B cell (primary cell): ENCODE measurements at places on chromosomes 4 and X.

GRCh38 chr4:140633124-140633523 lies 64.4 kb upstream of the UCP1 start:
- no peak for DNase-seq

DNA sequence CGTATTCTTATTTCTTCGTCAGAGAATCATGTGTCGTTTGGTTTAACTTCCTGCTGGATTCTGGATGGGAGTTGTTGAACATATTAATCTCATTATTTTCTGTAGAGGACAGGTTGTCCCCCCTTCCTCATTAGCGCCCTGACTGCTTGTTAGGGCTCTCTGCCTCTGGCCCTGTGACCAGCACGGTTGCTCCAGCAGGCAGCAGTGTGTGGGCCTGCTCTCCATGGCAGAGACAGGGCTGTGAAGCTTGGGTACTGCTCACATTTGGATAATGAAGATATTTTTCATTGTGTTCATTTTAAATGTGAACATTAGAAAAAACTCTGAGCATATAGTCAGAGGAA lies 102.7 kb downstream of the KLHL8 start:
- DNase-seq: no peak

- DNase-seq: no peak
These were observed 265.4 kb upstream of the CASK start for GRCh38 chrX:42188730-42189129.

DNA sequence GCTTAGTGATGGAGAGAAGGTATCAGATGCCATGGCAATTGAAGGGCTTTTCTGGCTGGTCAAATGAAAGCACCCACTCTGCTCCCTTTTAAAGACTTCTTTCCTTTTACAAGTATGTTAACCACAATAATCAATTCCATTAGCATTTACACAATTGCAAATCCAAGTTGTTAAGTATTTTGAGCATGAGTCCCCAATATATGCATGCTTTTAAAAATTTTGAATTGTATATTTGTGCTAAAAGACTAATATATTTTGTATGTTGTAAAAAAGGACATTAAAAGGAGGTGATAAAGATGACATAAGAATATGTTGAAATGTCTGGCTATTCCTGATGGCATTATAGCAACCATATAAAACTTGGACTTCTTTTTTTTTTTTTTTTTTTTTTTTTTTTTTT lies 639.9 kb upstream of the CPEB2 start:
- DNase-seq: no peak

DNA sequence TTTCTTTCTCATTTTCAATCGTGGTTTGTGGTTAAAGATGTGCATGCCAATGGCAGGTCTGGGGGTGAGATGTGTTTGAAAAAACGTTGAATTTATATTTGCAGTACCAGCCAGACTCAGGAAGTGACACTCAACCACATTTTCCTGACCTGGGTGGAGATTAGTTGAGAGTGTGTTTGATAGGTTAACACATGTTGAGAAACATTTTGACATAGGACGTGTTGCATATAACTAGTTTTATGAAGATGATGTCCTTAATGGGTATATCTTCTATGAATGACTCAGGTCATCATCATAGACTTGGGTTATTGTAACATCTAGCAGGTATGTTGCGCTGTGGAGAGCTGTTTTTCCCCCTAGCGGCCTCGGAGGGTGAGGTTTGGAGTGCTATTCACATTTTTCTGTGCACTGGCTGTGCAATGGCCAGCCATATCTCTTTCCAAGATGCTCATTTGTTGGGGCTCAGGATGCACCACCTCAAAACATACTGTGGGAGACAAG lies 21.7 kb upstream of the CD38 start:
- DNase-seq: peak; percentile 61

GRCh38 chr4:24266951-24267722 lies 317.2 kb downstream of the DHX15 start:
- no peak for DNase-seq

DNA sequence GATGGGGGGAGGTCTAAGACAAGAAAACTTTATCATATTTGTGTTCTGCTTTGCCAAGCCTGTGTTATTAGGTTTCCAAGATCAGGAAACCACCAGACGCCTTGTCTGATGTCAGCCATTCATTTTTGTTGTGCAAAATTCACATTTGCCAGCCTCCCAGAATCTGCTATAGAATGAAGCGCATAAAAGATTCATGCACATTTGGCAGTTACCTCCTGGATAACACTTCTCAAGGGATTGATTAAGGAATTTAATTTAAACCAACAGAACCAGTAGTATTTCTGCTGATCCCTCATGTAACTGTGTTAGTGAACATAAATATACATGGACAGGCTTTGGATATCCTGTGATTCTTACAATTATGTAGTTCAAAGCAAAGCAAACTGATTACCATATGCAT lies 187.9 kb downstream of the COMMD8 start:
- DNase-seq: no peak

DNA sequence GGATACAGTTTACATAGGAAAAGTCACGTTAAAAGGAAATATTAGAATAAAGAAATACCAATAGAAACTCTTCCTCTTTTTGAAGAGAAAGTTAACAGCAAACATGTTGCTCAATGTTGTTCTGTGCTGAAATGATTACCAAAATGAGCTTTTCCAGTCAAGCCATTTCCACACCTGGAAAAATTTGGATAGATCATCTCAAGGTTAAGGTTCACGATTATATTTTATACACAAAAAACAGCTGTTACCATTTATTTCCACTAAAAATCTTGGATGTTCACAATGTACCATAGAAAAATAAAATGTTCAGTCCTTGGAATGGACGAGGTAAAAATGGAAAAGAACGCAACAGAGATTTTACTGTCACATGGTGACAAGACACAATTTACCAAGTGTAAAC lies 218.7 kb downstream of the SCFD2 start:
- DNase-seq: no peak

DNA sequence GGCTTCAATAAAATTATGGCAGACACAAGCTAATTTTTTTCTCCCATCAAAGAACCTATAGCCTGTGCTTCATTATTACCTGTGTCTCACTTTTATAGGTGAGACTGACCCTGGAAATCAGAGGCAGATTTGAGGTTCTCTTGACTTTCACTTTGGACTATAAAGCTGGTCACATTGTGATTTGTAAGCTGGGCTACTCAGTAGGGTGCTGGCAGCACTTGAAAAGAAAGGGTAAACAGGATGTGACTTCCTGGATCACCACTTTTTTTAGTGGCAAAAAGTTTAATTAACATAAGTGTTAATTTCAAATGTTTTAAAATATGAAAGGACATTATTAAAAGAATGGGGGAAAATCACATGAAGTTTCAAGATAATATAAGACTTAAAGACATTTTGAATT lies 50.6 kb upstream of the GATB start:
- DNase-seq: no peak

DNA sequence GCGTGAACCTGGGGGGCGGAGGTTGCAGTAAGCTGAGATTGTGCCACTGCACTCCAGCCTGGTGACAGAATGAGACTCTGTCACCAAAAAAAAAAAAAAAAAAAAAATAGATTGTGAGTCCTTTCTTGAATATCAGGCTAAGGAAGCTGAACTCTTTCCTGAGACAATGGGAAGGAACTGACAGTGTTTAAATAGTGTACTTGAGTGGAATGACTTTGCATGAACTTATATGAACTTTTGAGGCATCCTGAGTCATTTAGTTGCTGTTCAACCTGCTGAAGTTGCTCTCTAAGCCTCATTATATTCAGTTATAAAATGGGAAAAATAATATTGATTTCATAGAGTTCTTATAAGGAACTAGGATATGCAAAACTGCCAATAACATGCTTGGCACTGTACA lies 79.3 kb upstream of the LIMCH1 start:
- DNase-seq: no peak

DNA sequence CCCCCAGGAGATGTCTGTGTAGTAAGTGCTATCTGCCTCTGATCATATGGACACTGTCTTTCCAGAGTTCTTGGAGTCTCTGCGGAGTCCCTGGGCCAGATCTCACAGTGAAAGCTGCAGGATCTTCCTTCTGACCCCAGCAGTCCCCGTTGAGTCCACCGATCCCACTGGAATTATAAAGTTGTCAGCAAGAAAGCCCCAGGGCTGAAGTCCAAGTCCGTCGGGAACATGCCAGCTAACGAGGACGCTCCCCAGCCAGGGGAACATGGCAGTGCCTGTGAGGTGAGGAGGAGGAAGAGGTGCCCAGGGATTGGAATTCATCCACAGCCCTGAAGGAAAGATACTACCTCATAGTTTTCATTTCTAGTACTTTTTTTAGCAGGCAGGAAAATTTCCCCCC lies 9.3 kb downstream of the ZNF81 start:
- no peak for DNase-seq

GRCh38 chr4:82201303-82201702 lies 172.5 kb downstream of the HNRNPD start:
- no peak for DNase-seq

- DNase-seq: no peak
These were observed 2.7 kb upstream of the ALAS2 start for GRCh38 chrX:55033429-55033828.

GRCh38 chr4:184814686-184815045 lies 11.1 kb downstream of the ACSL1 start:
- DNase-seq: no peak

- no peak for DNase-seq
These were observed 86.4 kb upstream of the UXT start for GRCh38 chrX:47745416-47745815.

- no peak for DNase-seq
These were observed 171.7 kb downstream of the ADAMTS3 start for GRCh38 chr4:72397314-72397713.

- DNase-seq: peak; percentile 27
These were observed 46.9 kb upstream of the SLC25A4 start for GRCh38 chr4:185096032-185096653.

- DNase-seq: no peak
These were observed 55.4 kb upstream of the TLR3 start for GRCh38 chr4:186013419-186014186.

- DNase-seq: no peak
These were observed 180.3 kb upstream of the KLHL4 start for GRCh38 chrX:87337267-87337666.

DNA sequence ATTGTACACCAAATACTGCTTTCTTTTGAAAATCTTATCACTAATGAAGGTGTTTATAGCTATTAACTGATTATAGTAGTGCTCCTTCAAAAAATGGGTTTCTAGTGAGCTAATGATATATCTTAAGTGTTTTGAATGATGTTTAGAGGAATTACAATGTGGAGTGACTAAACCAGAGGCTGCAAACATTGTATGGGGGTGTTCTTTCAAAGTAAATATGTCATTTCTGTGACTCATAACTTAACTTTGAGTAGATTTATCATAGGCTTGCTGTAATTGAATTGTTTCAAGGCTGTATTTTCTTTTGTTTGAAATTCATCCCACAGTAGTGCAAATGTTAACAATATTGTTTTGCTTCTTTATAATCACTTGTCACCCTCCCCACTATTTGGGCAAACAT lies 141.6 kb downstream of the IL1RAPL2 start:
- DNase-seq: no peak

GRCh38 chrX:123236859-123237258 lies 52.8 kb downstream of the GRIA3 start:
- DNase-seq: no peak

DNA sequence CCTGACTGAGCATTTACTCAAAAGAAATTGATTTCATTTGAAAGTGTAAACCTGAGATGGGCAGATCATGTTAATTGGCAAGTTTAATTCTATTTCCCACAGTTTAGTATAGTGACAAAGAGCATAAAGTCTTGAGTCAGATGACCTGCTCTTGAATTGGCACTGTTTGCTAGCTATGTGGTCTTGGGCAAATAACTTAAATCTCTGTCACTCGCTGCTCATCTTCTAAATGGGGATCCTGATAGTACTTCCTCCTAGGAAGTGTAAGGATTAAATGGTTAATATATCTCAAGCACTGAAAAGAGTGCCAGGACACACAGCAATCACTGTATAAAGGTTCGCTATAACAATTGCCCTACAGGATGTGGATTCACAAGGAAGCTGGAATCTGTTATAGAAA lies 242.8 kb upstream of the JADE1 start:
- DNase-seq: no peak

DNA sequence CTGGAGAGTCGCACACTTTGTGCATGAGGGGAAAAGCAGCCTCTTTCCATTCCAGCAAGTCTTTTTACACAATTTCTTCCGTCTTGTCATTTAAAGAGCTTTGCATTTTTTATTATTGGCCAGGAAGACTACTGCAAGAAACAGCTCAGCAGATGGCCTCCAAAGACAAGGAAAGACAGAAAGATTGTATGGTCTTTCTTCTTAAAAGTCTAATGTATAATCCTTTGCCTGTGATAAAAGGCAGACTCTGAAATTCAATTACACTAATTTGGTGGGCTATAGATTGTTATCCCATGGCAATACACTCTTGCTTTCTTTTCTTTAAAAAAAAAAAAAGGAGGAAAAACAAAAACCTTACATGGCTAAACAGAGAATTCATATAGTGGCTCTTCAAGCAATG lies 5.9 kb downstream of the CAPN6 start:
- no peak for DNase-seq

DNA sequence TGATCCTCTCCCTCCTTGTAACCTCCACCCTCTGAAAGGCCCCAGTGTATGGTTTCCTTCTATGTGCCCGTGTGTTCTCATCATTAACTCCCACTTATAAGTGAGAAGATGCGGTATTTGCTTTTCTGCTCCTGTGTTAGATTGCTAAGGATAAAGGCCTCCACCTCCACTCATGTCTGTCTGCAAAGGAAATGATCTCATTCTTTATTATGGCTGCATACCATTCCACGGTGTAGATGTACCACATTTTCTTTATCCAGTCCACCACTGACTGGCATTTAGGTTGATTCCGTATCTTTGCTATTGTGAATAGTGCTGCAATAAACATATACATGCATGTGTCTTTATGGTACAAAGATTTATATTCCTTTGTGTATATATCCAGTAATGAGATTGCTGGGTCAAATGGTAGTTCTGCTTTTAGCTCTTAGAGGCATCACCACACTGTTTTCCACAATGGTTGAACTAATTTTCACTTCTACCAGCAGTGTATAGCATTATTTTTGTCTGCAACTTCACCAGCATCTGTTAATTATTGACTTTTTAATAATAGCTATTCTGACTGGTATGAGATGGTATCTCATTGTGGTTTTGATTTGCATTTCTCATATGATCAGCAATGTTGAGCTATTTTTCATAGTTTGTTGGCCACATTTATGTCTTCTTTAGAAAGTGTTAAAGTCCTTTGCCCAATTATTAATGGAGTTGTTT lies 1030.9 kb downstream of the FSTL5 start:
- no peak for DNase-seq

DNA sequence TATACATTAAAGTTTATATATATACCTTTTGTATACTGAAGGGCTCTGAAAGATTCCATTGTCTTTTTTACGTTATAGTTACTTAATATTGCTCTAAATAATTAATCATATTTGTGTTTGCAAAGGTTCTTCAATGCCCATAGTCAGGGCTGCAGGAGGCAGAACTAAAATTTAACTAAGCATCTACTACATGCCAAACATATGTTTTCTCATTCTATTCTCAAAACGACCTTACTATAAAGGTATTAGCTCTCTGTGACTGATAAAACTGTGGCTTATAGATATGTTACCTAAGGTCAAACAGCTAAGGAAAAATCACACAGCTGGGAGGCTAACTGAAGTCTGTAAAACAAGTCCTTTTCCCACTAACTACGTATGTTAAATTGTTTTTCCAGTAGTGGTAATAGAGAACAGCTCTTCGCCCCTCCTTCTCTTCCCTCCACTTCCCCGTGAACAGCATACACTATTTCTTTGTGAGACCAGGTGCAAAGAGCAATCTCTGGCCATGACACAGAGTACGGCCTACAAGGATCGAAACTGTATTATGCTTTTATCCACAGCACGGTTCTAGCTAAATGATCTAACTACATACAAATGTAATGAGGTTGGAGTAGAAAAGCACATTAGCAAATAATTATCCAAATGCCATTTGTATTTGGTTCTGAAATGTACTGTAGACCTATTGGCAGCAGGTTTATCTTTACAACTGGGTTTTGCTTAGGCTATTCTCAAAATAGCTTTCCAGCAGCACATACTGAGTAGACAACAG lies 1.7 kb downstream of the CNOT6L start:
- peak; percentile 33 for DNase-seq
